ENCODE measurements at places on chromosomes 5 and 9. TPM values are rescaled to one million over a fixed set of nuclear protein-coding genes. Genes with fewer than 3 reads are reported as not detected.
A peak's percentile ranks its signal among the peaks of the same experiment; 100 is the strongest.

DNA sequence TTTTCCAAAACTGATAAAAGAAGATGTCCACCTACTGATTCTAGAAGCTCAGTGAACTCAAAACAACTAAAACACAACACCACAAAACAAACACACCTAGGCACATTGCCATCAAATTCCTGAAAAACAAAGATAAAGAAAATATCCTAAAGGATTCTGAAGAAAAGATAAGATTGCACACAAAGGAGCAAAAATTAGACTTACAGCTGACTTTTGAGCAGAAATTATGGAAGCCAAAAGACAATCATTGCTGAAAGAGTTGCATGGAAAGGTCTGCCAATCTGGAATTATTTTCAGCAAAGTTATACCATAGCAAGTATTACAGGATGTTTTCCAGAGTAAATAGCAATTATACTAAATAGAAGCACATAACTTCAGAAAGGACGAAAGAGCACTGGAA, 128.2 kb upstream of the IRX2 start:
- H3K4me1 ChIP-seq: no peaks in the 10 kb centered on the region
- no peak for DNase-seq
- H3K36me3 ChIP-seq: no peaks in the 10 kb centered on the region
- no peak overlapping the region for H3K4me3 ChIP-seq

DNA sequence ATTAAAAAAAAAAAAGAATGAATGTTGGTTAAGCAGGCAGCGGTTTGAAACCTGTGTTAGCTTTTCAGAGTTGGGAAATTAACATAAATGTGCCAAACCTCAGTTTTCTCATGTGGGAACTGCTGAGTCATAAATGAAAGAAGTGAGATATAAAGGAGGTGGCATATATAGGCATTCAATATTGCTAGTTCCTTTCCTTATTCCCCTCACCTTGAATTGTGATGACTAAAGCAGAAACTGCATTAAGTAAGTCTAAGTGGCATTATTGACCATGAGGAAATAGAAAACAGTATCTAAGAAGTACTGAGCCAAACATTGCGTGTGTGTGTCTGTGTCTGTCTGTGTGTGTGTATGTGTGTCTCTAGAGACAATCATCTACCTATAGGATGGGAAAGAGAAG, 691.2 kb downstream of the TLR4 start:
- H3K27ac ChIP-seq: no peak overlapping the region
- H3K4me3 ChIP-seq: no peak overlapping the region
- no peak for DNase-seq

GRCh38 chr5:33742181-33742580, 149.6 kb downstream of the ADAMTS12 start:
- no peak overlapping the region for H3K4me3 ChIP-seq
- H3K27ac ChIP-seq: no peak overlapping the region
- H3K36me3 ChIP-seq: no peaks in the 10 kb centered on the region
- H3K27me3 ChIP-seq: no peaks in the 10 kb centered on the region

DNA sequence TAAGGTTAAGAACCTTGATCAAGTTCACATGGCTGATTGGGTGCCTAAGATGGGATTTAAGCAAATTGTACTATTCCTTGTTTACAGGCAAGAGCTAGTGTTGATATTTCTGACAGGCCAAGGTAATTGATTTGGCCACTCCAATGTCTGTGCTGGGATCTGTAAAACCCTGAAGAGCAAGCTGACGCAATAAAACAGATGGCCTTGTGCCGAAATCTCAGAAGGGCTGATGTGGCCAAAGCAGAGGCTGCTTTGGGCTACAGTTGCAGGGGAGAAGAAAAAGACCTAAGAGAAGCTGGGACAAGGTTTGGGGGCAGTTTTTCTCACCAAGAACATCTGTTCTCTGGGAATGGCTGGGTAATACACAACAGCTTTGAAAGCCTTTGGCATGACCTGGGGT, 463.2 kb upstream of the ZNF608 start:
- H3K4me1 ChIP-seq: no peaks in the 10 kb centered on the region
- H3K27me3 ChIP-seq: no peaks in the 10 kb centered on the region
- no peak for DNase-seq
- no peak overlapping the region for H3K27ac ChIP-seq
- no peak overlapping the region for H3K4me3 ChIP-seq
- H3K36me3 ChIP-seq: no peaks in the 10 kb centered on the region

GRCh38 chr9:8599937-8600336, 800.4 kb upstream of the DMAC1 start:
- no peaks in the 10 kb centered on the region for H3K36me3 ChIP-seq
- no peak for DNase-seq
- peaks cover 5% of the 10 kb centered on the region for H3K4me1 ChIP-seq
- H3K4me3 ChIP-seq: no peak overlapping the region
- H3K27ac ChIP-seq: no peak overlapping the region

DNA sequence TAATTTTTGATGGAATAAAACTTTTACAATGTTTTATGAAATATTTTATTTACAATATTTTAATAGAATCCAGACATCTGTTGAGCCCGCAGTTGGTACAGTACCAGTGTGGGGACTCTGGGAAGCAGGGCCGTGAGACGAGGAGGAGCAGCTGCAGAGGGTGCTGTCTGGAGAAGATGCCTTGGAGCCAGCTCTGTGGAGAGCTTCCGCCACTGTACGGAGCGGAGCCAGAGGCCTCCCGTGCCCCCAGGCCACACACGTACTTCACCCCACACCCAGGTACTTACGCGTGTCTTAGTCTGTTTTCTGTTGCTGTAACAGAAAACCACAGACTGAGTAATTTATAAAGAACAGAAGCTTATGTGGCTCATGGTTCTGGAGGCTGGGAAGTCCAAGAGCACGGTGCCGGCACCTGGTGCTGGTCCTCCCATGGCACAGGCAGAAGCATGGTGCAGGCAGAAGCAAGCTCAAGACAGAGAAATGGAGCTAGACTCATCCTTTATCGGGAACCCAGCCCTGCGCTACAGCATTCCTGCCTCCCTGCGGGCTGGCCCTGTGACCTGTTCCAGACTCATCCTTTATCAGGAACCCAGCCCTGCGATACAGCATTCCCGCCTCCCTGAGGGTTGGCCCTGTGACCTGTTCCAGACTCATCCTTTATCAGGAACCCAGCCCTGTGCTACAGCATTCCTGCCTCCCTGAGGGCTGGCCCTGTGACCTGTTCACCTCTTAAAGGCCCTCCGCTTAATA, 23.3 kb downstream of the CEP72 start:
- no peaks in the 10 kb centered on the region for H3K27me3 ChIP-seq
- peaks cover 46% of the 10 kb centered on the region for H3K36me3 ChIP-seq
- DNase-seq: no peak
- H3K4me1 ChIP-seq: no peaks in the 10 kb centered on the region
- no peak overlapping the region for H3K4me3 ChIP-seq

- no peak for DNase-seq
- peak within 1 kb of the TSS; percentile 62 for H3K4me3 ChIP-seq
- H3K36me3 ChIP-seq: no peaks in the 10 kb centered on the region
- H3K4me1 ChIP-seq: peaks cover 73% of the 10 kb centered on the region
- H3K27ac ChIP-seq: peak within 1 kb of the TSS; percentile 89
- H3K27me3 ChIP-seq: no peaks in the 10 kb centered on the region
Measured at GRCh38 chr9:98807070-98807813, at the start of gene GALNT12. GALNT12 (plus strand) TSS chr9:98807670; CDS start chr9:98807699, 29 bp downstream.

GRCh38 chr5:179516221-179516620, 34.1 kb upstream of the RUFY1 start:
- H3K27ac ChIP-seq: no peak overlapping the region
- no peak overlapping the region for H3K4me3 ChIP-seq
- H3K36me3 ChIP-seq: no peaks in the 10 kb centered on the region
- no peak for DNase-seq
- peaks cover 21% of the 10 kb centered on the region for H3K27me3 ChIP-seq

DNA sequence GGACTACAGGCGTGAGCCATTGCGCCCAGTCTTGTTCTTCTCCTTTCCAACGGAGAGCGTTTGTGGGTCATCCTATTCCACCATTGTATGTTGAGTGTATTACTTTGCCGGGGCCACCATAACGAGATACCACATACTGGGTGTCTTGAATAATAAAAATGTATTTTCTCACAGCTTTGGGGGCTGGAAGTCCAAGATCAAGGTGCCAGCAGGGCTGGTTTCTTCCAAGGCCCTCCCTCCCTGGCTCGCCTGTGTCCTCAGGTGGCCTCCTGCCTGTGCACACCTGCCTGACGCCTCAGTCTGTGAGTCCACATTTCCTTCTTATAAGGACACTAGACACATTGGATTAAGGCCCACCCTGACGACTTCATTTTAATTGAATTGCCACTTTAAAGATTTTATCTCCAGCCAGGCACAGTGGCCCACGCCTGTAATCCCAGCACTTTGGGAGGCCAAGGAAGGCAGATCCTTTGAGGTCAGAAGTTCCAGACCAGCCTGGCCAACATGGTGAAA, 175.1 kb downstream of the C9orf50 start:
- no peak overlapping the region for H3K4me3 ChIP-seq
- no peak for DNase-seq
- H3K36me3 ChIP-seq: no peaks in the 10 kb centered on the region
- H3K27ac ChIP-seq: no peak overlapping the region

DNA sequence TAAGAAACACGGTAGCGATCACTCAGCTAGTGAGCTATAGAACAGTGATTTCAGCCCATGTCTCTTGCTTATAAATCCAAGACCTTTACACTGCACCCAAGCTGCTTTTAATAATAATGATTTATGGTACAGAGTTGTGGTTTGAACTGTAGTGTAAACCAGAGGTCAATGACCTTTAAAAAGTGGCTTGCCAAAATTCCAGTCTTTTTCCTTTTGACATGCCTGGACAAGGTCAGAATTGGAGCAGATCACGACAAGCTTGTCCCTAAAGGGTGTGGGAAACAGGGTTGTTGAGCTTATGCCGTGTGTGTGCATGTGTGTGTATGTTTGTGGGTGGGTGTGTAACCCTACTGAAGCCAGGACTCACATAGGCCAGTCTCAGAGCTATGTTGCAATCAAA, 225.3 kb upstream of the CLINT1 start:
- no peaks in the 10 kb centered on the region for H3K27me3 ChIP-seq
- H3K27ac ChIP-seq: no peak overlapping the region
- no peak overlapping the region for H3K4me3 ChIP-seq
- H3K36me3 ChIP-seq: no peaks in the 10 kb centered on the region
- no peaks in the 10 kb centered on the region for H3K4me1 ChIP-seq
- DNase-seq: no peak

DNA sequence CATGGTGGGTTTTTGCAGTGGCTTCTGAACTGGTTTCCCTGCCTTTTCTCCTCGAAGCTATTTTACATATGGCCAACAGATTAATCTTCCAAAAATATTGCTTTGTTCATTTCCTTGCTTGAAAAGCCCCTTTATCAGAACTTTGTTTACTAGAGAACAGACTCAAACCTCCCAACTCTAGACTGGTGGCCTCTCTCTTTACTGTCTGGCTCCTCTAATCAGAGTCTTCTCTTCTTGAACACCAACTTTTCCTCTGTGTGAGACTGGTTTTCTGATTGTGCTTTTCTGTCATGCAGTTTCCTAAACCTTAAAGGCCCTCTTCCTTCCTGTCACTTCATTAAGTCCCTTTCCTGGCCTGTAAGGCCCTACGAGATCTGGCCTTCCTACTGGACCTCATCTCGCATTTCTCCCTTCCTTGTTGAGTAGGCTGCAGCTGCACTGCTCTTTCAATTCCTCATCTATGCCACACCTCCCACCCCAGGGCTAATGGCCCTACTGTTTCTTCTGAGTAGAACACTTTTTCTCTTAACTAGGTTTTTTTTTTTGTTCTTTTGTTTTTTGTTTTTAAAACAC, 5.7 kb downstream of the C9orf43 start:
- no peak overlapping the region for H3K27ac ChIP-seq
- H3K4me1 ChIP-seq: peaks cover 5% of the 10 kb centered on the region
- no peaks in the 10 kb centered on the region for H3K27me3 ChIP-seq

DNA sequence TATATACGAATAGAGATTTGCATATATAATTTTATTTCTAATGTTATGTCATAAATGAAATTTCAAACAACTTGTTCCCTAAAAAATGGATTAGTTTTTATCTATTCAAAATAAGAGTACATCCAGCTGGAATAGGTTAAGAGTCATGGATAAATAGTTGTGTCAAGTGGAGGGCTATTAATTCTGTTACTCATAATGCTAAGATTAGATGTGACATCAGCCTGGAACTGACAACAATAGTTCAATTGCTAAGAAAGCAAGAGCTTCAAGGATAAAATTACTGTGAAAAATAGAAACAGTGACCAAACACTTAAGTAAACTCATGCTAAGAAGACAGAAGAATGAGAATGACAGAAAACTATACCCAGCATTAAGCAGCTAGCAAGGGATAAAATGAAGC, 92.2 kb upstream of the CDH9 start:
- H3K4me1 ChIP-seq: no peaks in the 10 kb centered on the region
- no peak overlapping the region for H3K4me3 ChIP-seq
- H3K36me3 ChIP-seq: no peaks in the 10 kb centered on the region
- H3K27ac ChIP-seq: no peak overlapping the region
- no peaks in the 10 kb centered on the region for H3K27me3 ChIP-seq
- DNase-seq: no peak

DNA sequence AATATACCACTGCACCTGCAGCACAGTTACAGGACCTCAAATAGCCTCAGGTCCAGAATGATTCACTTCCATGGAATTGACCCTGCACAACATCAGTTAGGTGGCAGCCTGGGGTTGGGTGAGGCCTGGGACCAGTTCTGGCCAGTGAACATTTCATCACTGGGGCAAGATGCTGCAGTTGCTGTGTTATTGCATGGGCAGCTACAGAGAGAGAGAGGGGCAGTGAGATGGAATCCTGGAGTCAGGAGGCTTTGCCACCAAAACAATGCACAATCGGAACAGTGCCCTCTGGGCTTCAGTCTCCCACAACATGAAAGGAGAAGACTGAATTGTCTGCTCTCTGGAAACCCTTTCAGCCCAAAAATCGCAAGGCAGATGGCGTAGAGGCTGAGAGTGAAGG, 51.8 kb downstream of the SH3TC2 start:
- H3K4me3 ChIP-seq: no peak overlapping the region
- no peak overlapping the region for H3K27ac ChIP-seq
- H3K36me3 ChIP-seq: no peaks in the 10 kb centered on the region
- no peaks in the 10 kb centered on the region for H3K4me1 ChIP-seq
- no peaks in the 10 kb centered on the region for H3K27me3 ChIP-seq

Gene RNF145
- total RNA-seq: 67.7 TPM

Gene GADD45G
- total RNA-seq: 44.0 TPM

Gene SPAG8
- total RNA-seq: 2.0 TPM

Gene ANXA2R
- total RNA-seq: 2.1 TPM

Gene ST6GALNAC6
- 95.9 TPM for total RNA-seq

Gene C5orf58
- not detected for total RNA-seq

Gene CDC25C
- not detected for total RNA-seq

Gene OR5C1
- not detected for total RNA-seq

Measured in esophagus muscularis mucosa (tissue), 4 donors.